ENCODE measurements at places on chromosomes 12 and 14.

DNA sequence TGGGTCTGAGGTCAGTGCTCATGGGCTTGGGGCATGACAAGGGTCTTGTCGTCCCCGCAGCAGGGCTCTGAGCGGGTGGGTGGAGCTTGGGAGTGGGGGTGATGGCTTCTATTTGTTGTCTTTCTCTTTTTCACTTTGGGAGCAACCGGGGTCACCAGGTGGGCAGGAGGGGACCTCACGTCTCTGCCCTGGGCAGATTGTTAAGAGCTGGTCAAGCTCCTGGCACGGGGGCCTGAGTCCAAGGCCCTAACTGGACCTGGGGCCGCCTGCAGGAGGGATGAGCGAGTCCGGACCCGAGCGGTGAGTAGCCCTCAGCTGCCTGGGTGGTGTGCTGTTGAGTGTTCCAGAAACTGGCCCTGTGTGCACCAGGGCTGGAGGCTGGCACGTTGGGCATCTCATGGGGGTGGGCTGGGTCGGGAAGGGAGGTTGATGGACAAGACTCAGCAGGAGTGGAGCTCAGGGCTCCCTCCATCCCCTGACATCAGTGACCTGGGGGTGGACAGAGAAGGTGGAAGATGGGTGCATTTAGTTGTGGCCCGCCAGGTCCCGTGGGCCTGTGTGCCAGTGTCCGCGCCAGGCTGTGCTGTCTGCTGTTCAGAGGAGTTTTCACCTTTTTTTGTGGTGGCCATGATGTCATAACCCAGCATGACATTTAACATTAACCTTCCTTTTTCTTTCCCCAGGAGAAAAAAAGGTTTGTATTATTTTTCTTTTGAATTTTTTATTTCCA is 27.5 kb downstream of the RTL1 start:
- DNase-seq: peak; percentile 31

- DNase-seq: no peak
Measured at GRCh38 chr12:49932023-49932422, 18.5 kb upstream of the AQP2 start.

GRCh38 chr12:129339336-129339735 is 486.1 kb downstream of the GLT1D1 start:
- DNase-seq: no peak

GRCh38 chr12:100058482-100059029 is 73.8 kb upstream of the ANKS1B start:
- DNase-seq: no peak
